H4 (cell line): ENCODE measurements at places on chromosomes 4 and X. TPM values are rescaled to one million over a fixed set of nuclear protein-coding genes. Genes with fewer than 3 reads are reported as not detected.

PLS3 gene
- total RNA-seq: 126 and 161 TPM in 2 replicates

XIAP gene
- 18.6 and 19.0 TPM in 2 replicates for total RNA-seq

MND1 gene
- total RNA-seq: 13.4 and 25.3 TPM in 2 replicates

NUP62CL gene
- total RNA-seq: 0.48 TPM in 1 of 2 replicates, not detected in the other

FGF5 gene
- 0.76 and 1.3 TPM in 2 replicates for total RNA-seq

PPEF1 gene
- 0.64 and 0.72 TPM in 2 replicates for total RNA-seq

SLITRK4 gene
- 3.0 and 3.8 TPM in 2 replicates for total RNA-seq

MAP7D2 gene
- 0.45 and 0.89 TPM in 2 replicates for total RNA-seq

CLTRN gene
- total RNA-seq: 0.12 TPM in 1 of 2 replicates, not detected in the other

NAP1L2 gene
- total RNA-seq: 19.0 and 19.1 TPM in 2 replicates

ALAS2 gene
- not detected in 2 replicates for total RNA-seq

GNL3L gene
- total RNA-seq: 41.2 and 42.2 TPM in 2 replicates

STAG2 gene
- 2.8 and 2.9 TPM in 2 replicates for total RNA-seq

TRIM2 gene
- total RNA-seq: 16.5 and 22.0 TPM in 2 replicates

HSPA4L gene
- total RNA-seq: 7.0 and 7.2 TPM in 2 replicates

TKTL2 gene
- not detected in 2 replicates for total RNA-seq

CTAG1A gene
- total RNA-seq: not detected in 2 replicates
